ENCODE measurements at places on chromosomes 16 and 17.

- no peak for DNase-seq
Measured at GRCh38 chr17:27269201-27269600, 24.7 kb upstream of the WSB1 start.

GRCh38 chr16:13552062-13552959 is 367.6 kb upstream of the ERCC4 start:
- no peak for DNase-seq

- DNase-seq: no peak
Measured at GRCh38 chr17:10702574-10702973, 5.2 kb downstream of the ADPRM start.

DNA sequence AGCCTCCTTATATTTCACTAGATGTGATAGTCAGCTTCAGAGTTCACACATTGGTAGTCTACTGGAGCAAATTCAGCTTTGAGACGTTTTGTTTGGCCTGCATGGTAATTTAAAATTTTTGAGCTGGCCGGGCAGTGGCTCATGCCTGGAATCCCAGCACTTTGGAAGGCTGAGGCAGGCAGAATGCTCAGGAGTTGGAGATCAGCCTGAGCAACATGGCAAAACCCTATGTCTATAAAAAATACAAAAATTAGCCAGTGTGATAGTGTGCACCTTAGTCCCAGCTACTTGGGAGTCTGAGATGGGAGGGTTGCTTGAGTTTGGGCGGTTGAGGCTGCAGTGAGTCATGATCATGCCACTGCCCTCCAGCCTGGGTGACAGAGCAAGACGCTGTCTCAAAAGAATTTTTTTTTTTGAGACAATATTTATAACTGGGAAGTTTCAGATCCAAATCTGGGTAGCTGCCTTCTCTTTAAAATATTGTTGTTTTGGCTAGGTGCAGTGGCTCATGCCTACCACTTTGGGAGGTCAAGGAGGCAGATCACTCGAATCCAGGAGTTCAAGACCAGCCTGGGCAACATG is 4.8 kb upstream of the BLMH start:
- no peak for DNase-seq

- DNase-seq: no peak
Measured at GRCh38 chr17:22704674-22705073, 1012.4 kb downstream of the KCNJ18 start.

GRCh38 chr16:58425756-58426494 is 33.7 kb downstream of the GINS3 start:
- no peak for DNase-seq

DNA sequence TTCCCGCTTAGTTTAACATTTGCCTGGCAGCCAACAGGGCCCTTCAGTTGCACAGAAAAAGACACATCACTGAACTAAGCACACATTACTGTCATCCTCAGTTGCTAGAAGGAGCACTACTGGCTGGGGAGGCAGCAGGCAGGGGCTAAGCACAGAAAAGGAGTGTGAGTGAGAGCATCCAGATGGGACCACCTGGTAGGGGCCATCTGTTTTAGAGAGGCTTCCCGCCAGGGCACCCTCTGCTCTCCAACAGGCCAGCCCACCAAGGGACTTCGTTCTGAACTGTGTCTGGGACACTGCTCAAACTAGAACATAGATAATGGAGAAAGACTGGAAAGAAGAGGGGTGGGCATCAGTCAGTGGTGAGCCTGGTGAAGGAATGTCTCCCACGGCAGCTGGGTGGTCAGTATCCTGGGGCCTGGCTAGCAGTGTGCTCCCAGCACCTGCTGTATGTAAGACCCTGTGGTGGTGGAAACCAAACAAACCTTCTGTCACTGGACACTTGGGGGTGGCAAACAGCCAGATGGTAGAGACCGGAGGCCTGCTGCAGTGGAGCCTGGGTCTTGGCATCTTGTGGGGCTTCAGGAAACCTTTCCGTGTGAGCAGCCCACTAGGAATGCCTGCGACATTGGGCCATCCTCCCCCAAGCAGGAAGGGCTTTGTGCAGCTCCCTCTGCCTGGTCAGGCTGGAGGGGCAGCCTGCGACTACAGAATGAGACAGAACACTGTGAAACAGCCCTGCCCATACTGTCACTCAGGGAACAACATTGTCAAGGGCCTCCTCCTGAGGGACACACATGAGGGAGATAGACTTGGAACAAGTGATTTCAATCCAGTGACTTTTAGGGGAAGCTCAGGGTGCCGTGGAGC is 12.8 kb upstream of the RANGRF start:
- no peak for DNase-seq
